MCF 10A (cell line): ENCODE measurements at places on chromosomes 7 and 10. TPM values are rescaled to one million over a fixed set of nuclear protein-coding genes. Genes with fewer than 3 reads are reported as not detected.

CRHR2 gene
- total RNA-seq: not detected in 2 replicates

GBX1 gene
- total RNA-seq: not detected in 2 replicates

NME8 gene
- total RNA-seq: 1.1 and 1.5 TPM in 2 replicates

AGK gene
- total RNA-seq: 35.4 and 41.4 TPM in 2 replicates

KNDC1 gene
- total RNA-seq: 2.1 and 2.4 TPM in 2 replicates

RAB19 gene
- not detected in 2 replicates for total RNA-seq

PFKFB3 gene
- 15.8 and 17.8 TPM in 2 replicates for total RNA-seq

SLC25A28 gene
- total RNA-seq: 36.9 and 46.3 TPM in 2 replicates

LIPM gene
- not detected in 2 replicates for total RNA-seq

TIAL1 gene
- total RNA-seq: 117 and 149 TPM in 2 replicates

FZD1 gene
- 3.3 and 4.4 TPM in 2 replicates for total RNA-seq

TFR2 gene
- total RNA-seq: not detected in 2 replicates

MICALL2 gene
- 12.3 and 15.8 TPM in 2 replicates for total RNA-seq

MOSPD3 gene
- 5.2 and 7.4 TPM in 2 replicates for total RNA-seq

BAIAP2L1 gene
- 60.2 and 60.7 TPM in 2 replicates for total RNA-seq

PLXNA4 gene
- not detected in 2 replicates for total RNA-seq

ANKRD61 gene
- 0.42 TPM in 1 of 2 replicates, not detected in the other for total RNA-seq

CAV1 gene
- total RNA-seq: 225 and 267 TPM in 2 replicates
